OCI-LY7 (cell line): ENCODE measurements at places on chromosomes 6 and 20. TPM values are rescaled to one million over a fixed set of nuclear protein-coding genes. Genes with fewer than 3 reads are reported as not detected.

GRCh38 chr6:154614101-154614500 lies 103.6 kb upstream of the CNKSR3 start:
- DNase-seq: no peak

The SMOC2 gene
- not detected in 2 replicates for total RNA-seq

GRCh38 chr6:34015586-34015985 lies 130.3 kb downstream of the GRM4 start:
- DNase-seq: no peak

- DNase-seq: no peak
Measured at GRCh38 chr20:42051921-42052320, 433.7 kb upstream of the CHD6 start.
